Midbrain (tissue), 1 donor: ENCODE measurements at places on chromosomes 2 and 18.

GRCh38 chr18:5556310-5556974 lies 12.6 kb upstream of the EPB41L3 start:
- DNase-seq, result no peak

GRCh38 chr2:101230541-101231001 lies 22.1 kb upstream of the CNOT11 start:
- no peak for DNase-seq

DNA sequence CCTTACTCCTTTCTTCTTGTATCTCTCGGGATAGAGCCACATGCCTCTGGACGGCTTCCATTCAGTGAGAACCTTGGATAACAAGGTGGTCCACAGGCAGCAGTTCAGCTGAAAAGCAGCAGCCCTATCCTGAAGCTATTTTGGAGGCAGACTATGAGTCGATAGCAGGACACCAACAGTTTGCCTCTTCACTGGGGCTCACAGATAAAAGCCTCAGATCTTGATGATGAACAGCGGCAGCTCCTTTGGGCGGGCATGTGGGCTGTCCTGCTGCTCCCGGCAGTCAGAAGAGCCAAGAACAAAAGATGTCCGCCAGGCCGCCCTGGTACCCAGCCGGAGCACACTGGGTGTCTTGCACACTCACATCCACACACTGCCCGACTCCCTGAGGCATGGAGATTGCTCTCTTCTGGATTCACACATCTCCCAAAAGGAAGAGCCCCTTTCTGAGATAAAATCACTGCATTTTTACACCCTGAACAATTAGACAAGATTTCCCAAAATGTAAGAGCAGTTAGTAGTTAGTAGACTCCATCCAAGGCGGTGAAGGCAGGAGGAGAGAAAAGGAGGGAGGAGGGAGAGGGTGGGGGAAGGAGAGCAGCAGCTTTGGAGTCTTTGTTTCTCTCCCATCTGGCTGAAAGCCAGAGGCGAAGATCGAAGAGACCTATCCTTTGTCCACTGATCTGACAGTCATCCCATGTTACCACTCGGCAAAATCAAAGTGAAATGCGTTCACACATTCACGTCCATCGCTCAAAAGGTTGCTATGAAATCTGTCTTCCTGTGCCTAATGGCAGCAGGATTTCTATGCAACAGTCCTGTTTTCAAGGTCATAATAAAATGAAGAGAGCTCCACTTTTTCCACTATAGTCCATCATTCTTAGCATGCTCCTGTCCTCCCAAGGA lies 90.1 kb upstream of the KLF7 start:
- DNase-seq, result peak; percentile 33

GRCh38 chr18:79507076-79507545 lies 111.4 kb downstream of the NFATC1 start:
- DNase-seq, result peak; percentile 55

GRCh38 chr2:58700591-58700990 lies 459.5 kb upstream of the FANCL start:
- DNase-seq, result no peak

DNA sequence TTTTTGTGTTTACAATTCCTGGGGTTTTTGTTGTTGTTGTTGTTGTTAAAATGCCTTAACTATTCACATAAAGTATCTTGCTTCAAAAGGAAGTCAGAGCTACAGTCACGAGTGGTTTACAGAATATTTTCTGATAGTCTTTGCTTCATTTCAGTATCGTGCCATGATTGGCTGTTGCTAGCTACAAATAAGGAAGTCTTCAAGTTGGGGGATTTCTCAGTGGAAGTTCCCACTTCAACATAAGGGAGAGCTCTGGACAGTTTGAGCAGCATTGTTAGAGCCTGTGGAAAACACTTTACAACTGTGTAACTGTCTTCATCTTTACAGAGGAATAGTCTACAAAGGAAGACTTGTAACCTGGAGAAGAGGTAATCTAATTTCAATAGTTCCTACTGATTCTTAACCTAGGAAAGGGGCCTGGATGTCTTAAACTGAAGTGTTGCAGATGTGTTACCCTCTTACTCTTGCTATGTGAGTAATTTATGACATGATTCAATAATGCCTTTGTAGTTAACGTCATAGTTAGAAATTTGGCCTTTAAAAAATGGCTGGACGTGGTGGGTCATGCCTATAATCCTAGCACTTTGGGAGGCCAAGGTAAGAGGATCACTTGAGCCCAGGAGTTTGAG lies 23.4 kb upstream of the TANK start:
- no peak for DNase-seq

DNA sequence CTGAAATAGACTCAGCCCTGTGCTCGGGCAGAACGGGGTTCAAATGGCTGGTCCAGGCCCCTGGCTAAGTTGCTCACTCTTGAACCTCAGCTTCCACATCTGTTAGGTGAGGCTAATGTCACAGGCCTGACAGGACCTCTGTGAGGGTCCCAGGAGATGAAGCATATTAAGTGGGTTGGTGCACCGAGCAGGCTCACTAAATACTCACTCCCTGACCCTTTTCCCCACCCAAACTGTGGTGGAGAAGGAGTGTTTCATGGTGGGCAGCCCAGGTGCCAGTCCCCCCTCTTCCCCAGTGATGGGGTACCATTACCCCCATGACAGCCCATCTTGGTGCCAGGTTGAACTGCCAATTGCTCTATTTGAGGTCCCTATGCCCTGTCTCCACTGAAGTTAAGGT lies 286.0 kb downstream of the MYCN start:
- no peak for DNase-seq

DNA sequence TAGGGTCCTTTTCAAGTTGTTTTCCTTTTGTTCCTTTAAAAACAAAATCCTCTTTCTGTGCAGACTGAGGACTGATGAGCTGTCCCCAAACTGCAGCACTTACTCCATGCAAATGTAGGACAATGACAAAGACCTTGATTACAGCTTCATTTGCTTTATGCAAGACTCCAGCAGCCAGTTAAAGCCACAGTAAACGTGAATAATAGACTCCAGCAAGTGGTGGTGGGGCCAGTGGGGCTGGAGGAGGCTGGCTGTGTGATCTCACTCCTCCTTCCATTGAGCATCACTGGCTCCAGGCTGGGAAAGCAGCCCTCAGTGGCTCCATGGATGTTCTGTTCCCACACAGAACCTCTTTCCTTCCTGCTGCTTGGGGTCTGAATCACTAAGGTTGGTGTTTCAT lies 306.0 kb upstream of the CELF4 start:
- DNase-seq, result no peak

- no peak for DNase-seq
Observed at GRCh38 chr2:10258726-10259125, 44.0 kb upstream of the HPCAL1 start.
